ENCODE measurements at places on chromosomes 13 and 19. TPM values are rescaled to one million over a fixed set of nuclear protein-coding genes. Genes with fewer than 3 reads are reported as not detected.

Gene TINCR
- not detected for total RNA-seq

Gene RXFP2
- not detected for total RNA-seq

Gene WDR88
- not detected for total RNA-seq

Gene ABHD8
- total RNA-seq, result 11.6 TPM
